ENCODE measurements at places on chromosomes 13 and 19.

DNA sequence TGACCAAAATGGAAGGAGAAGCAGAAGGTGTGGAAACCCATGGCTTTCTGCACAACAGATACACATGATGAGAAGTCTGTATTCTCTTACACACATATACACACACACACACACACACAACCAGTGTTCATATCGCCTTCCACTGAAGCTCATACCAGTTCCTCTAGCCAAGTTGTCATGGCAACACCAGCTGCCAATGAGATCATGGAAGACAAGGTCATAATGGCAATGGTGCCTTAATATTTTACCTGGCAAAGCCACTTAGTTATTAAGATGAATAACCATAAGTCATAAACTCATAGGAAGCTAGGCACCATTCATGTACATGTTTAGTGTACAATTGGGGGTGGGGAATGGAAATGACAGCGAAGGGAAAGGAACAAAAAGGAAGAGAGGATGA is 2.6 kb upstream of the DHRS12 start:
- DNase-seq, result no peak

DNA sequence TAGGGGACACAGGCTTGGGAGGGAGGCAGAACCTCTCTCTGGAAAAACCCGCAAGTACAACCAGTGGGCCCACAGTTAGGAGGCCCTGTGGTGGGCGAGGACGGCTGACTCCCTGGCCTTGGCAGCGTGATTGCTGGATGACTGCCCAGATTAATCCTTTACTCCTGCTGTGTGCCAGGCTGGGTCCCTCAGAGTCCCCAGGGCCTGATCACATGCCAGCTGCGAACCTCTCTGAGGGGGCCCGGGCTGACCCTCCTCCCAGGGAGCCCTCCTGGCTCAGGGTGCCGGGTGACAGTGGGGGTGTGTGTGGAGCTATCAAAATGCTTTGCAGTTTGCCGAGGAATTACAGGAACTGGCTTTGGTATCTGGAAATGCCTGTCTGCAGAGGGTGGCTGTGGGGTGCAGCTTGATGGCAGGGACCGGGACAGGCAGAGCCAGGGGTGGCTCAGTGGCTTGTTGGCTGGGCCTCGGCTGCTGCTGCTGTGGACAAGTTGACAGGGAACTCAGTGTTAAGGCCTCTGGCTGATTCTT is 48.9 kb downstream of the DNM2 start:
- no peak for DNase-seq

DNA sequence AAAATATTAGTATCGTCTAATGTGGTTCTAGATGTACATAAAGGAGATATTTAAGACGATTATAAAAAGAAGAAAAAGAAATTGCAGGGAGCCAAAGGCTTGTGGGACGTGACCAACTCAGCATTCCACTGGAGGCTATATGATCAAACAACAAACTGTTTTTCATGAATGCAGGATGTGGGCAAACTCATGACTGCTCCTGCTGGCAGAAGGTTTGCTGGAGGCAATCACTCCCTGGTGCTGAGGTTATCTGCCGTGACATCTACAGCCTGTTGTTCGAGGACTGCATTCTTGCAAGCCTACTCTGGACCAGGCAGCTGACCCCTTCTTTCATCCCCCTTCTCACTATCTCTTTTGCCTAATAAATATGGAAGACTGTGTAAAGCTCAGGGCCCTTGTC is 518.1 kb downstream of the UQCRFS1 start:
- DNase-seq, result no peak

- peak; percentile 21 for DNase-seq
Measured at GRCh38 chr19:47272448-47273312, 2.0 kb upstream of the INAFM1 start.

- no peak for DNase-seq
Measured at GRCh38 chr13:75455962-75456361, 26.0 kb downstream of the TBC1D4 start.

DNA sequence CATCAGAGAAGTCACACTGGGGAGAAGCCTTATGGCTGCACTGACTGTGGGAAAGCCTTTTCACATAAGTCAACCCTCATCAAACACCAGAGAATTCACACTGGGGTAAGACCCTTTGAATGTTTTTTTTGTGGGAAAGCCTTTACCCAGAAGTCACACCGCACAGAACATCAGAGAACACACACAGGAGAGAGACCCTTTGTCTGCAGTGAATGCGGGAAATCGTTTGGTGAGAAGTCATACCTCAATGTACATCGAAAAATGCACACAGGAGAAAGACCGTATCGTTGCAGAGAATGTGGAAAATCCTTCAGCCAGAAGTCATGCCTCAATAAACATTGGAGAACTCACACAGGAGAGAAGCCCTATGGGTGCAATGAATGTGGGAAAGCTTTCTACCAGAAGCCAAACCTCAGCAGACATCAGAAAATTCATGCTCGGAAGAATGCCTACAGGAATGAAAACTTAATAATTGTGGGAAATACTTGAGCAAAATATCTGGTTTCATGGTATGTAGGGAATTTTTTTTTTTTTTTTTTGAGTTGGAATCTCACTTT is 30.7 kb downstream of the ZNF793 start:
- no peak for DNase-seq

- DNase-seq, result no peak
Measured at GRCh38 chr19:54399189-54399588, 16.1 kb upstream of the TTYH1 start.
